Fibroblast of skin of scalp (primary cell): ENCODE measurements at places on chromosomes 7 and 10.

DNA sequence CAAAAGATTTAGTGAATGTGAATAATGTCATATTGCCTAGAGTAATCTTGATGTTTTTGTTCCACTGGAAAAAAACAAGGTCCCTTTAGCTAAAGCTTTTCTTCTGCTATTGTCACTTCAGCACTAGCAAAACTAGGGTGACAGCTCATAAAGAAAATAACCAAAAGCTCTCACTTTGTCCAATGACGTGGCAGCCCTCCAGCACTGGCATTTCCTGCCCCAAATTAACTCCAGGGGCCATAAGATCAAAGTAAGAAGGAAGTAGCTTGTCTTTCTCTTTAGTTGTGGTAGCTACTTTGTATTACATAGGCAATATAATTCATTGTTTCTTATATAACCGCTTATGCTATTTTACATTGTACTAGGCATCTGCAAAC, 47.3 kb downstream of the LRRN3 start:
- DNase-seq: peak; percentile 86

- DNase-seq: no peak
Observed at GRCh38 chr7:593324-594115, 73.9 kb upstream of the PDGFA start.

- DNase-seq: no peak
Observed at GRCh38 chr10:110456046-110456445, 41.7 kb upstream of the DUSP5 start.

GRCh38 chr7:138752518-138753149, 45.2 kb upstream of the TMEM213 start:
- no peak for DNase-seq

GRCh38 chr10:34049887-34050286, 715.4 kb upstream of the NRP1 start:
- peak; percentile 25 for DNase-seq

DNA sequence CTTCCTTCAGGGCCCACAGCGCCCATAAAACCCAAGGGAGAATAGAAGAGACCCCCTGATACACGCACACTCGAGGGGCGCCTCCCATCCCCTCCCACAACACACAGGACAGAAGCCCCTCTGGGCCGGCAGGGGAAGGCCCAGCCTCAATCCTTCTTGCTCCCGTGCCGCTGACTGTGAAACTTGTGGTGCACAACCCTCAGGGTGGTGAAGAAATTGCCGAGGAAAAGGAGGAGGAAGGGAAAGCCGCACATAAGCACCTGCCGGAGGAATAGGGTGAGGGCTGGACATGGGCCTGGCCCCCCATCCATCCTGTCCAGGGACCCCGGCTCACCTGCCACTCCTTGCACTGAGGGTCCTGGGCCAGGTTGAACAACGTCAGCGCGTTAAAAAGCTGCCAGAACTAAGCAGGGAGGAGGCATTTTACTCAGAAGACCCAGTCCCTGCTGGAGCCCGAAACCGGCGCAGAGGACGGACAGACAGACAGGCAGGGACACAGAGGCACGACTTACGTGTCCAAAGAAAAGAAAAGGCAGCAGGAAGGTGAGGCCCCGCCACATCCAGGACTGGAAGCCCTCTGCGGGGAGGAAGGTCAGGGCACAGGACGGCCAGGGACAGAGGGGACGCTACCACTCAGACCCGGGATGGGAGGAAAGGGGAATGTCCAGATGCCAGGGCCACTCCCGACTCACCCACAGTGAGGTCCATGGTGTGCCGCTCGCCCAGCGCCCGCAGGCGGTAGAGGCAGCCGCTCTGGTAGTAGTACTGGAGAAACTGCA, 7.2 kb downstream of the TMEM120A start:
- DNase-seq: no peak

DNA sequence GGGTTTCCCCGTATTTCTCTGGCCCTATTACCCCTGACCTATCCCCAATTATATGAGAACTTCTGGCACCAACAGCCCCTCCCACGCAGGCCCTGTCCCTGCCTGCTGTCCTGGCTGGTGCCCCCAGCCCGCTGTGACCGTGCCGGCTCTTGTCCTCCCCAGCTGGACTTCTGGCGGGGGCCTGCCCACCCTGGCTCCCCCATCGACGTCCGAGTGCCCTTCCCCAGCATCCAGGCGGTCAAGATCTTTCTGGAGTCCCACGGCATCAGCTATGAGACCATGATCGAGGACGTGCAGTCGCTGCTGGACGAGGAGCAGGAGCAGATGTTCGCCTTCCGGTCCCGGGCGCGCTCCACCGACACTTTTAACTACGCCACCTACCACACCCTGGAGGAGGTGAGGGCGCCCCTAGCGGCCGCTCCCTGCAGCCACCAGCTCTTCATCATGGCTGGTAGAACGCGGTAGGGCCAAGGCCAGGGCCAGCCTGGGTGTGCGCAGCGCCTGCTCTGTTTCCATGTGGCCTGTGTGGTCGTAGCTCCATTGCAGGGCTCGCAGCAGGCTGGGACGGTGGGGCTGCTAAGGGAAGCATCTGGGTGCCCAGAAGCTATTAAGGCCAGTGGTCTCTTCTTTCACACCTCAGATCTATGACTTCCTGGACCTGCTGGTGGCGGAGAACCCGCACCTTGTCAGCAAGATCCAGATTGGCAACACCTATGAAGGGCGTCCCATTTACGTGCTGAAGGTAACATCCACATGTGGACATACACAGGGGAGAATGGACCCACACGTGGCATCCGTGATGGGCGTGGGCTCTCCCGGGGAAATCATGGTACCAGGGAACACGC, 1.4 kb downstream of the CPA1 start:
- DNase-seq: no peak

- DNase-seq: no peak
Observed at GRCh38 chr10:48944171-48944570, 4.5 kb upstream of the LRRC18 start.

DNA sequence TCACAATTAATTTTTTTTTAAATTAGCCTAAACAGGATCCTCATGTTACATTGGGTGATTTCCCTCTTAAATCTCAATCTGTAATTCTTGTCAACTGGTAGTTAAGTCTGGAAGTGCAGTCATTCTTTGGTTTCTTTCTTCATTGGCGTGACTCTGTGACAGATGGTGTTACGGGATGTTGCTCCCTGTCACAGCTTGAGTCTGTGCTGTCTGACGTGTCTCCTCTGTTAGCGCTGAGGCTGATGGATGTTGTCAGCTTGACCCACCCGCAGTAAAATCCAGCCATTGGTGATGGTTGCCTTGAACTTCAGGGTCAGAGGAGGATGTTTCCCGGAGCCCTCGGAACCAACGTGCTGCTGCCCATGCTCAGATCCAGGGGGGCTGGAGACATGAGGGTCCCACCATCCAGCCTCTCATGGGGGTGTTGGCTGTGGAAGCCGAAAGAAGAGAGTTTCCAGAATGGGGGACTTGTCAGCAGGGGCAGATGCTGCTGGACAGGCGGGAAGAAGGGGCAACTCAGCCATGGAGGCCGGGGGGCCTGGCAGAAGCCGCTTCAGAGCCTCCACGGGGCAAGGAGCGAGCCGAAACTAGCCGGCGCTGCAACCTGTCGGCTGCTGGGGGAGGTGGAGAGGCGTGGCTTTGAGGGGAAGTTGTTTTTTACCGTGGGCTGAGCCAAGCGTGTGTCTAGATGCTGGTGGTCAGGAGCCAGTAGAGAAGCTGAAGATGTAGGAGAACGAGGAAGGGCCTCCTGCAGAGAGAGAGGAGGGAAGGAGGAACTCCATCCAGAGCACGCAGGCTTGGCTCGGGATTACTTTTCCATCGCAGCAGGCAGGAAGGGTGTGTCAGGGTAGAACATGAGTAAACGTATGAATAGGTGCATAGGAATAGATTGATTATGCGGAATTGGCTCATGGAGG, 3.5 kb downstream of the SUN1 start:
- DNase-seq: no peak

GRCh38 chr10:48740015-48740707, 55.5 kb downstream of the WDFY4 start:
- no peak for DNase-seq

GRCh38 chr10:116271593-116272439, 1.2 kb downstream of the GFRA1 start:
- DNase-seq: peak; percentile 23

GRCh38 chr7:116122972-116123595, 87.3 kb upstream of the TES start:
- DNase-seq: peak; percentile 40

DNA sequence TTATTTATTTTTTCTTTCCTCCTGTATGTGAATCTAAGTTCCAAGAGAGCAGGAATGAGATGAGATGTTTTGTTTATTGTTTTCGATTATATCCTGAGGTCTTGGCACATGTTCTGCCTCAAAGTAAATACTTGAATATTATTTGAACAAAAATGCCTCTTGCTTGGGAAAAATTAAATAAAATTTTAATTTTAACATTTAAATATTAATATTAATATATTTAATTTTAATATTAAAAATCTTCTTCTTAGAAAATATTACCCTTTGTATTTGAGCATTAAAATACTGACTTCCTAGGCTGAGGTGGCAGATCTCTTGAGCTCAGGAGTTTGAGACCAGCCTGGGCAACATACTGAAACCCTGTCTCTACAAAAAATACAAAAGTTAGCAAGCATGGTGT, 123.4 kb upstream of the SEMA3D start:
- no peak for DNase-seq

GRCh38 chr7:92758796-92759431, 77.5 kb downstream of the CDK6 start:
- no peak for DNase-seq

DNA sequence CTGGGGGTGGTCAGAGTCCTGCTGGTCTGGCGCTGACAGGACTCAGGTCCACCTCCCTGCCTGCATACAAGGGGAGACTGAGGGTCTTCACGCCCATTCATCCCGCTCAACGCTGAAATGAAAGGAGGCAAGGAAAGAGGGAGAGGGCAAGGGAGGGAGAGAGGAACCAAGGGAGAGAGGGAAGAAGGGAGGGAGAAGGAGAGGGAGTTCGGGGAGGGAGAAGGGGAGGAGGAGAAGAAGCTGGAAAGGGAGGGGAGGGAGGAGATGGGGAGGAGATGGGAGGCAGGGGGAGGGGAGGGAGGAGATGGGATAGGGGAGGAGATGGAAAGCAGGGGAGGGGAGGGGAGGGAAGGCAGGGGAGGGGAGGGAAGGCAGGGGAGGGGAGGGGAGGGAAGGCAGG, 69.4 kb upstream of the INPP5A start:
- DNase-seq: no peak
